Lung (tissue), 17 donors: ENCODE measurements at places on chromosomes 16 and 17. TPM values are rescaled to one million over a fixed set of nuclear protein-coding genes. Genes with fewer than 3 reads are reported as not detected.

The FAM83G gene
- 7.0 TPM for polyA plus RNA-seq

The CDR2L gene
- polyA plus RNA-seq: 8.5 TPM

The ITGAX gene
- polyA plus RNA-seq: 148 TPM

The QRICH2 gene
- 4.7 TPM for polyA plus RNA-seq

The CHAD gene
- 0.35 TPM for polyA plus RNA-seq

The SMIM5 gene
- polyA plus RNA-seq: 2.3 TPM

The SKAP1 gene
- 1.8 TPM for polyA plus RNA-seq

The MEIOB gene
- not detected for polyA plus RNA-seq

The ST6GALNAC2 gene
- 12.1 TPM for polyA plus RNA-seq

The RUNDC3A gene
- polyA plus RNA-seq: 0.91 TPM

The CSH1 gene
- polyA plus RNA-seq: not detected

The MYH2 gene
- 0.02 TPM for polyA plus RNA-seq

The SDR42E1 gene
- 1.2 TPM for polyA plus RNA-seq

The ANKRD40 gene
- 14.6 TPM for polyA plus RNA-seq

The OR1A1 gene
- not detected for polyA plus RNA-seq

The SYCE1L gene
- 4.0 TPM for polyA plus RNA-seq

The TNFRSF13B gene
- polyA plus RNA-seq: 1.4 TPM

The CD300A gene
- 66.3 TPM for polyA plus RNA-seq

The RAMP2 gene
- 43.8 TPM for polyA plus RNA-seq

The RNU2-1 gene
- not detected for polyA plus RNA-seq

The CYGB gene
- 21.4 TPM for polyA plus RNA-seq

The GGT6 gene
- polyA plus RNA-seq: 6.1 TPM

The CDRT15 gene
- not detected for polyA plus RNA-seq

The RGS11 gene
- 5.6 TPM for polyA plus RNA-seq

The HAS3 gene
- 5.1 TPM for polyA plus RNA-seq

The FBXL19 gene
- polyA plus RNA-seq: 10.3 TPM

The GRN gene
- polyA plus RNA-seq: 719 TPM

The WNT3 gene
- polyA plus RNA-seq: 1.2 TPM

The SLC38A8 gene
- 1.2 TPM for polyA plus RNA-seq

The NPIPA3 gene
- 0.22 TPM for polyA plus RNA-seq

The SLC35G6 gene
- polyA plus RNA-seq: not detected
